ENCODE measurements at places on chromosomes 4 and X.

DNA sequence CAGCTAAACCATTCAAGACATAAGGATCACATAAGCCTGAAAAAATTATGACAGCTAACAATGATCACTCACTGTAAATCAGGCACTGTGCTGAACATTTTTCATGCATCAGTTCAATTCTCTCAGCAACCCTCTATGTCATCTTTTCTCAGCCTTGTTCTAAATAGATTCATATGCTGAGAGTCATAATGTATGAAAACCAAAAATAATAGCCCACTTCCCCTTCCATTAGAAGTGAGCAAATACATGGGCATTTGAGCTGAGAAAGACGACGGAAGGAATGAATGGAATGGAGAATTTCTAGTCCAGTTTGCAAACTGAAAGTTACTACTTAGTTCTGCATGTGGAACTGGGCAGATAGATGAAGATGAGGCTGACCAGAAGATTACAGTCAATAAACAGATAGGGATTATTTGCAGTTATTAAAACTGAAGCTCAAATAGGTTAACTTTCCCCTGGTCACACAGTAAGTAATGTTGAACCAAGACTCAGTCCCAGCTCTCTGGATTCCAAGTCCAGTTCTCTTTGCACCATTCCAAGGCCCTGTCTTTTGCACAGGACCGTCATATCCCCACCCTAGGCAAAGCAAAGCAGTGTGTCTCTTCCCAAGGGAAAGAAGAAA is 1.6 kb upstream of the SH3RF1 start:
- DNase-seq = no peak

GRCh38 chrX:129461801-129462456 is 61.4 kb downstream of the SMARCA1 start:
- DNase-seq = no peak

- DNase-seq = no peak
Observed at GRCh38 chr4:6197433-6198174, 2.7 kb downstream of the JAKMIP1 start.

DNA sequence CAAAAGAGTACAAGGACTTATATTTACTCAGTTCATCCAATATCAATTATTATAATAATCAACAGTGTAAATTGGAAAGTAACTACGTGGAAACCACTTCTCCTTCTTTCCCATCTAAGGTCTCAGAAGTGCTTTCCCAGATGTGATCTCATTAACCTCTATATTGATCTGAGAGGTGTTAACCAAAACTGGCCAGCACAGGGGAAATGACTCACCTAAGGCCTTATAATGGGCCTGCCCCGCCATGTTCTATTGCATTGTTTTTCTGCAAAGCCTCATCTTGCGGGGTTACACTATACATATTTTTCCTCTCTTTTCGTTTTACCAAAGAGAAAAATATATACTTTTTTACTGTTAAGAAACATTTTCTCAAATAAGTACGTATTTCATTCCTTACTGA is 20.5 kb downstream of the RAB40A start:
- peak; percentile 0 for DNase-seq

DNA sequence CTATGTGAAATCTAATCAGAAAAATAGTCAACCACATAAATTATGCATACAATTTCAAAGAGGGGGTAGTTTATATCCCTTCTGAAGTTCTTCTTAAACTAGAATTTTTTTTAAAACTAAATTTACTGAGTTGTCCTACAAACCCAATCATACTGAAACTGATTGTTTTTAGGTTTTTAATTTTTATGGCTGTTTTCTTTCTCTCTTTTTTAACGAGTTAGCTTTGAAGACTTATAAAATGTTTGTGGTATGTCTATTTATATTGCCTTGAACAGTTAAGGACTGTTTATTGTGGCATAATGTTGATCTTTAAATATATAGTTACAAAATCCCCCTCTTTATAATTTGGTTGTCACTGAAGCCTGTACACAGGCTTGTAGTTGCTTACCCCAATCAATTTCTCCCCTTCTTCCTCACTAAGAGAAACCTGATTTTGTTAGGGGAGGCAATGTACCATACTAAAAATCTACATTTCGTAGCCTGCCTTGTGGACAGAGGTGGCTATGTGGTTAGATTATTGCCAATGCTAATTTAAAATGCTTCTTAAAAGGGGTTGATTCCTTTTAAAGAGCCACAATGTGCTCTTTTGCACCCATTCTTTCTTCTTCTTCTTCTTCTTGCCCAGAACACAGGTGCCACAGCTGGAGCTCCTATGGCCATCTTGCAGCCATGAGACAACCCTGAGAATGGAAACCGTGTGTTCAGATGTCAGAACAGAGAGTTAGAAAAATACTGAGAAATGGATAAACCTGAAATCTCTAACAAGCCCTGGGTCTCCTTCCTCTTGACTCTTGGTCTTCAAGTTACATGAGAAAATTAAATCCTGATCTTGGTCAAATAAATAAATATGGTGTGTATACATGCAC is 102.7 kb upstream of the ZNF827 start:
- DNase-seq = no peak

DNA sequence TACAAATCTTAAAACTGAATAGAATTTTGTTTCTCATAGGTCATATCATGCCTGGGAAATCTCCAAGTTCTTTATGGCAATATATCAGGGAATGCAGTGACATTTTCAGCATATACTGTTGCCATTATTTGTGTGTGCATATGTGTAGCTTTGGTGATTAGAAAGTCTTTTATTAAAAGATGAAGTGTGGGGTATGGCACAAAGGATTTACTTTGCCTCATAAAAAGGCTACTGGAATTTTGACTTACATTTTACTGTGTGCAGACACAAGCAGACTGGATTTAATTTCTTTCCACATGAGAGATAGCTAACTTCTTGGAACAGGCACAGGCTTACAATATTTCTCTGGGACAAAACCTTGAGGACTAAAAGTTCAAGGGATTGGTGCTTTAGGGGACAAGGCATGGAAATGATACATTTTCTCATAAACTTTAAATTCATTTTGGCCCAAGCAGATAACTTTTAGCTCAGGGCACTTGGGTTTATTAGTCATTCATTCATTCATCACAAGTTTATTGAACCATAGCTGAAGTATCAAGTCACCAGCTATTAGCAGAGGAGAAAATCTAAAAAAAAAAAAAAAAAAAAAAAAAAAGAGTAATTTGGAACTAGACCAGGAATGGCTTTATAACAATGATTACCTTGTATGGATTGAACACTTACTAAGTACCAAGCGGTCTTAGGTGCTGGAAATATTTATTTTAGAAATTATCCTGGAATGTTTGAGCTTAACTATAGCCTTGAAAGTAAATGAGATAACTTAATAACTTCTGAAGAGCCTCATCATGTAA is 191.5 kb downstream of the SLIT2 start:
- no peak for DNase-seq

GRCh38 chr4:71827826-71828225 is 43.9 kb upstream of the GC start:
- no peak for DNase-seq

DNA sequence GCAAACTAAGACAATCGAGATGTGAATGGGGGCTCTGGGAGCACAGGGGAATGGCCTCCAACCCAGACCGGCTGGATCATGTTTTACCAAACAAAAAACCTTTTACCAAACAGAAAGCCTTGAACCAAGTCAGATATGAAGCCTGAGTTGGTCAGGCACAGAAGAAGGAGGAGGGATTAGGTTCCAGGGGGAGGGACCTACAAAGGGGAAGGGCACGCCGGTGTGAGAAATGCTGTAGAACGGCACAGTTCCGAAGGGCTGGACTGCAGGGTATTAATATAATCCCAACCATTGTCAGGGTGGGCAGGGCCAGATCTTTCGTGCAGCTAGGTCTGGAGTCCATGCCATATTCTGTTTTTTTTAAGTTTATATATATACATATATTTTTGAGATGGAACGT is 52.9 kb upstream of the NYX start:
- DNase-seq = no peak

DNA sequence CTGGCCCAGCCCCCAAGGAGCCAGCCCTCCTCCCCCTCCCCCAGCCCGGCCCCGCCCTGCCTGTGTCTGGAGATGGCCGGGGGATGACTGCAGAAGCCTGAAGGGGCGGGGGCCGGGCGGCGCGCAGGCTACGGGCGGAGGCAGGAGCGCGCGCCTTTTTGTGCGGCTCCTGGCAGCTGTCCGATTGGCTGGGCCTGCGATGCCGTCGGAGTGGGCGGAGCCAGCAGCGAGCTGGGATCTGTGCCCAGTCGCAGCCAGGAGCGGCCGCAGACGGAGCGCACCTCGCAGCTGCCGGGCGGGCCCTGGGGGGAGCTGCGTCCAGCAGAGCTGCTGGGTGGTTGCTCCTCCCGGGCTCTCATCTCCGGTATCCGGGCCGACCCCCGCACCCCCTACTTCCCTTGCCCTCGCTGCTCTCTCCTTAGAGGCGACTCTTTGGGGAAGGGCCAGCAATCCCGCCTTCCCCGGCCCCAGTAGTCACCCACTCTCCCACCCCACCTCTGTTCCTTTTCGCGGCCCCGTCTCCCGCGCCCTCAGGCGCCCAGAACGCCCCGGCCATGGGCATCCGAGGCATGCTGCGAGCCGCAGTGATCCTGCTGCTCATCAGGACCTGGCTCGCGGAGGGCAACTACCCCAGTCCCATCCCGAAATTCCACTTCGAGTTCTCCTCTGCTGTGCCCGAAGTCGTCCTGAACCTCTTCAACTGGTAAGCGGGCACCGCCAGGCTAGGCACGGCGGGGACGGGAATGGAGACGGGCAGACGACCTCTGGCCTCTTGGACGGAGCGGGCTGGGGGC is at the start of gene GABRQ:
Gene GABRQ, plus strand, starts transcription at position 247 of the 794 bp plus-strand sequence. Its CDS starts 308 bp downstream, at position 555.
- peak; percentile 27 for DNase-seq

- no peak for DNase-seq
Observed at GRCh38 chr4:8308144-8308543, 38.6 kb downstream of the HTRA3 start.

DNA sequence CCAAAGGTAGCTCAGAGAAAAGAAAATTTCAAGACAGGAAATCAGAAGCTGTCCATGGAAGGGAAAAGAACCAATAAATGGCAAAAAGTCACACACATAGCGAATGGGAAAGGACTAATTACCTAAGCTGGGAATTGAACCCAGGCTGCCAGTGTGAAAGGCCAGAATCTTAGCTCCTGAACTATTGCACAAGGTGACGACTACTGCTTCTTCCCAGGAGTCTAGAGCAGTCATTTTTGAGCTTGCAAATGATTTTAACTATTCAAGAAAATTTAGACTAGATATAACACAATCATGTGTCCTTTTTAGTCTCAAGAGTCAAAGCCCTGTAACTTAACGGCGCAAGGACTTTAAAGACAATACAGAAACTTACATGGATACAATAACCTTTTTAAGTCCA is 34.1 kb upstream of the ZNF81 start:
- DNase-seq = no peak

DNA sequence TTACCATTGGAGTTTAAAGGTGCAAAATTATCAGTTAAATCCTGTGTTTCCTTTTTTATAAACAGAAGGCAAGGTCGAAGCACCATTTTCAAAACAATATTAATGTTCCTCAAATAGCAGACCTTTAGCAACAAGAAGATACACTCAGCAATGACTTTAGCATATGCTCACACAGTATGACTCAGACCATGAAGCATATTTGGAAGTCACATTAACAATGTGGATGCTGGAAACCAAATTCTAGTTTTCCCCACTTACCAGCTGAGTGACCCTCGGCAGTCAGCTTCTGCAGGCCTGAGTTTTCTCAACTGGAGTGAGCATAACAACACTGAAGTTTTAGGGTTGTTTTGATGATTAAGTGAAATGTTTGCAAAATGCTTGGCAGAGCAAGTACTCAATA is 130.5 kb downstream of the ANK2 start:
- DNase-seq = no peak

GRCh38 chrX:65522739-65523372 is 11.7 kb downstream of the LAS1L start:
- no peak for DNase-seq

GRCh38 chr4:188396037-188396436 is 256.8 kb downstream of the TRIML1 start:
- DNase-seq = no peak

DNA sequence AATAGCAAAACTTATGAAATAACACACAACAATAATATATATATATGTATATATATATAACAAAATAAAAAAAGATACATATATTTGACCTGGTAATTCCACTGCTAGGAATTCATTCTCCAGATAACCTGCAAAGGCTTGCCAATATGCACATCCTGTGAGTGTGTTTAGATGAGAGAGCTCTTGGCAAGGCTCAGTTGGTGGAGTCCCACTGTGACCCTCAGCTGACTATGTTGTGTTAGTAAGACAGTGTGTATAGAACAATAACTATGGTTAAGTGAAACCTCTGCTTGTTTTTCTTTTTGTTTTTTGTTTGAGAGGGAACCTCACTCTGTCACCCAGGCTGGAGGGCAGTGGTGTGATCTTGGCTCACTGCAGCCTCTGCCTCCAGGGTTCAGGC is 39.5 kb upstream of the RBMX start:
- DNase-seq = no peak

DNA sequence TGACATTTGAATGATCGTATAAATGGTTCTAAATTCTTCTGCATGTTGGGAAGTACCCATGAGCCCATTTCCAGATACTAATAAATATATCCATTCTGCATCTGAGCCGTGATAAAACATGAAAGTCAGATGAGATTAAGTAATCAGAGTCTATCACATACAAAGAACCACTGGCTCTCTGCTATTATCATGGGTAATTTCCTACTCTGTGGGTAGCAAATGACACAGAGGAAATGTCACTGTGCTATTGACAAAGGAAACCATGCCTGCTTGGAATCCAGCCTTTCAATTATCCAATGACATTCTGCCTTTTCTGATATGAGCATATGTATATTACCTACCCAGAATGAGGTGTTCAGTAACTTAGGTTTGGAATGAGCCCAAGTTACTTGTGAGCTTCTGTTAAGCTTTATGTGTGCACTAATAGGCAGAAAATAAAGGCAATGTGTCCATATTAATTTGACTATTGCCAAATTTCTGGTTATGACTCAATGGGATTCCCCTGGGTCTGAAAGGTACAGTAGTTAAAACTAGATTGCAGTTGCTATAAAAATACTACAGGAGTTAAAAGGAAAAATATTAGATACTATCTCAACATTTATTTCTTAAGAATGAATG is 238.7 kb upstream of the KCNIP4 start:
- DNase-seq = no peak

All from activated naive CD8-positive, alpha-beta T cell treated with anti-CD3 and anti-CD28 coated beads for 36 hours (primary cell).